AG20443 (cell line): ENCODE measurements at places on chromosomes 2 and 18.

DNA sequence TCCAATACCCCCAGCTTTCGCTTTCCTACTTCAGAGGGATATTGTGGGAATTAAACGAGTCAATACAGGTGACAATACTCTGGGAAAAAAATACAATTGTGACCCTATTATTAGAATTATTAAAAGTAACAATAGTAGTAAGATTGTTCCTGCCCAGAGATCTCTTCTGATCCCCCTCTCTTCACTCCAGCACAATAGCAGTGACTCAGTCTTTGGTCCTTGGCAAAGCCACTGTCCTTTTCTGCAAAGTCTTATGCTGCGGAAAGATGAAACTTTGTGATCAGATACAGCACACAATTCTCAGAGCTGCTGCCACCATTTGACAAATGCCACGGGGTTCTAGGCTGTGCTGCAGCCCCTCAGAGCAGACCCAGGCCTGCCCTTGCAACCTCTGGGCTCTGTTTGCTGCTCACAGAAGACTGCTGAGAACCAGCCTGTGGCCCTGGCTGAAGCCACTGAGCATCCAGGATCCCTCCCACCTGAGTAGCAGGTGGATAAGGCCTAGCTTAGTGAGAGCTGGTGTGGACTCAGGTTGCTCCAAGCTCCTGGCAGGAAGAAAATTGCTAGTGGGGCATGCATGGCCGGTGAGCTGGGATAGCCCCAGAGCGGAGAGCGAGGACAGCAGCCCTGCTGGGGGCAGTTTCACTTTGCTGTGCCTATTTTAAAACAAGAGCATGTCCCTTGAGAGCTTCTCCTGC lies 60.1 kb upstream of the ROCK2 start:
- no peak for DNase-seq

DNA sequence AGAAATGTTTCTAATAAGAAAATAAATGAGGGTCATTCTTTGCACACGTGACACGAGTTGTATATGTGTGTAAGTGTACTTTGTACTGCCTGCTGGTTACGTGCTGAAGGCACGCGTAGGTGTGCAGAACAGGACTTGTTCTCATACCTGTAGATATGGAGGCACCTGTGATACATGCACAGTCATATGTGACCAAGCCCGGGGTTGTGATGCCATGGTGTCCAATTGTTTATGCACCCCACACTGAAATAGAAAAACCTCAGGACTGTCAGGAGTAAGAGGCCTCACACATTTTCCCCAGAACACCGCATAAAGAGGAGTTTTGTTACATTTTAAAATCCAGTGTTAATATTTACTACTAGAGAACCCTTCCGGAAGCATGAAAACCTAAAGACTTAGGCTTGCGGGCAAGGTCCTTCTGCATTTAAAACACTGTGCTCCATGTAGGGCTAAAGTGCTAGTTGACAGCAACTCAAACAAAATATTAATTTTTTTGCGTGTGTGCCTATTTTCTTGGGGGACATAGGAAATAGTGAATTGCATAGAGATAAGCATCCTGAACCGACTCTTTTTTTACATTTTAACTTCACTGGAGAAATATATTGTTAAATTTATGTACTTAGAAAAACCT lies 9.3 kb downstream of the TSHZ1 start:
- DNase-seq: no peak

DNA sequence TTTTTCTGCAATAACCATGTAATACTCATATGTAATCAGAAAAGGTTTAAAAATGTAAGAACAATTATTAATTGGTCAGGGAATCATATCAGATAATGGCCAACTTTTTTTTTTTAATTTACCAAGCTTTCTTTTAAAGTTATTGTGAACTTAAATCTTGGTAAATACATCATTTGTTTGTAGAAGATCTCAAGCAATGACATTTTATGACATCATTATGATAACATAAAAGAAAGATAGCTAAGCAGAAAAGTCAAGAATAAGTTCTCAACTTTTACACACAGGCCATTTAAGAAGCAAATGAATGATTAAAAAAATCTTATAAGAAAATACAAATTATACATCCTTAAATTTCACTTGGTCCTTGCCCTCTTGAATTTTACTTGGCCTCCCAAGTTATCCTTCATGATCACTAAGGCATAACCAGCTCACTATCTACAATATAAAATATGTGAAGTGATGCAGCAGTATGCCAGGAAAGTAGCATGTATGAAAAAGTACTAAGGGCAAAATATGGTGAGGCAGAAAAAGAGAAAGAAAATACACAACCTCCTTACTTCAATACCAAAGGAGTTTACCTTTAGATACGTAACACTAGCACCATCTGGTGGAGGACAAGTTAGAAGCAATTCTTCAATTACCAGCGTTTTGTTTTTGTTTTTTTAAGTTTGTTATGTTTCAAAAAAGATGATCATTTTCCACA lies 116.6 kb downstream of the SRBD1 start:
- peak; percentile 54 for DNase-seq

GRCh38 chr2:63530704-63531279 lies 57.5 kb downstream of the WDPCP start:
- no peak for DNase-seq

GRCh38 chr18:21900605-21901352 lies 160.2 kb downstream of the MIB1 start:
- no peak for DNase-seq

DNA sequence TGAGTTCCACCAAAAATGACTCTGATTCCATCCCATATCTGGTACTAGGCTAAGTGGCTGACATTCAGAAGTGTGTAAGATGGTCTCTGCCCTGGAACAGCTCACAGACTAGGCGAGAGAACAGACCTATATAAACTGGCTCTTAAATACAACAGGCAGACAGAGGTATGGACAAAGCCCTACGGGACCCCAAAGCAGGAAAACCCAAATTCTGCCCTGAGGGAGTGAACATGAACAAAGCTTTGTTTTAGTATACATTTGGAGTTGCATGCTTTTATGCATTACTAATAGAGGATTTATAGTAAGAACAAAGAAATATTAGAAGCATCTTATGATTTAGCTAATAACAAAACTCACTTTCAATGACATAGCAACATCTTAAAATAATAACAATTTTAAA lies 25.1 kb downstream of the GDF7 start:
- DNase-seq: no peak

DNA sequence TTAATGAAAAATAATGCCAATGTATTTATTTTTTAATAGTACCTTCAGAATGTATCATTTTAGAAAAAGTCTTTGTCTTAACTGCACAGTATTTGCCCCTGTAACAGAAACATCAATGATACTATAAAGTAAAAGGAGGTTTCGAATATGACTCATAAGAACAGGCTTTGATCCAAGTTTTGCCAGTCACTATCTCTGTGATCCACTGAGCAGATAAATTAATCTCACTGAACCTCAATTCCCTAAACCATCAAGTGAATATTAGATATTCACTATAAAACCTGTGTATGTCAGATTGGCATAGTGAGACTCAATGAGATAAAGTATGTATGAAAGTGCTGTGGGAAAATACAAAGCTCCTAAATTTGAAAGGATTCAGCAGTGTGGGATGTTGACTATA lies 292.1 kb downstream of the EXOC6B start:
- DNase-seq: peak; percentile 11

DNA sequence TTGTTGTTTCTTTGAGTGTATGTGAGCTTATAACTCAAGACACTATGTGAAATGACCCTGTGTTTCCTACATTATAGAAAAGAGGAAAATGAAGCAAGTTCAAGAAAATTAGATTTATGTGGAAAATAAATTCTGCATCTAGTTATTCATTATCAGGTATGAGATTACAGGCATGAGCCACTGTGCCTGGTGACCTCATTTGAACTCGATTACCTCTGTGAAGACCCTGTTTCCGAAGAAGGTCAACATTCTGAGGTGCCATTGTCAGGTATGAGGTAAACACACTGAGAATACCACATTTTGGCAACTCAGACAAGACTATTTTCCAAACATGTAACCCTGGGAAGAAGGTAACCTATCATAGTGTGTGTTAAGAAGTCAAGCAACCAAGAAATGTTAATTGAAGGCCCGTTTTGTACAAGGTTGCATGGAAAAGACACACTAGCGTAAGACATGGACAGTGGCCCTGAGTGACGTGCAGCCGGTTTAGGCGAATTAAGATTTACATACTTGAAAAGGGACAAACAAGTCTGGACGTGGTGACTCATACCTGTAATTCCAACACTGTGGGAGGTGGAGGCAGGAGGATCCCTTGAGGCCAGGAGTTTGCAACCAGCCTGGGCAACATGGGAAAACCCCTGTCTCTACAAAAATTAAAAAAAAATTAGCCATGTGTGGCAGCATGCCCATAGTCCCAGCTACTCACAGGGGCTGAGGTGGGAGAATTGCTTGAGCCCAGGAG lies 186.6 kb downstream of the NEDD4L start:
- DNase-seq: no peak

DNA sequence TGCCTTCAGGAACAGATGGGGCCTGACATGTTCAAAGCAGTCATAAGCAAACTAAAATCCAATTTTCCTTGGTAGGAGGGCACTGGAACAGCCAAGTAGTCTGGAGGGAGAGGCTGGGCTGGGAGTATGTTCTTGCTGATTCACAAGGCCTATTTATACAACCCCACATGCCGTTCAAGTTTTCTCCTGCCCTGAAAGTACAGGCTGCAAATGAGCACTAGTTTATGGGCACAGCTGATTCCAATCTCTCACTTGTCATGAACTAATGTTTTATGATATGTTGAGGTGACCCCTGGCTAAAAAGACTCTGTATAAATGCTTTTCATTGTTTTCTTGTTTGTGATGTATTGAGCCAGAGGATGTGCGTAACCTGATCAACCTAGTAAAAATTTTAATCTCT lies 183.4 kb upstream of the SRD5A2 start:
- DNase-seq: no peak

DNA sequence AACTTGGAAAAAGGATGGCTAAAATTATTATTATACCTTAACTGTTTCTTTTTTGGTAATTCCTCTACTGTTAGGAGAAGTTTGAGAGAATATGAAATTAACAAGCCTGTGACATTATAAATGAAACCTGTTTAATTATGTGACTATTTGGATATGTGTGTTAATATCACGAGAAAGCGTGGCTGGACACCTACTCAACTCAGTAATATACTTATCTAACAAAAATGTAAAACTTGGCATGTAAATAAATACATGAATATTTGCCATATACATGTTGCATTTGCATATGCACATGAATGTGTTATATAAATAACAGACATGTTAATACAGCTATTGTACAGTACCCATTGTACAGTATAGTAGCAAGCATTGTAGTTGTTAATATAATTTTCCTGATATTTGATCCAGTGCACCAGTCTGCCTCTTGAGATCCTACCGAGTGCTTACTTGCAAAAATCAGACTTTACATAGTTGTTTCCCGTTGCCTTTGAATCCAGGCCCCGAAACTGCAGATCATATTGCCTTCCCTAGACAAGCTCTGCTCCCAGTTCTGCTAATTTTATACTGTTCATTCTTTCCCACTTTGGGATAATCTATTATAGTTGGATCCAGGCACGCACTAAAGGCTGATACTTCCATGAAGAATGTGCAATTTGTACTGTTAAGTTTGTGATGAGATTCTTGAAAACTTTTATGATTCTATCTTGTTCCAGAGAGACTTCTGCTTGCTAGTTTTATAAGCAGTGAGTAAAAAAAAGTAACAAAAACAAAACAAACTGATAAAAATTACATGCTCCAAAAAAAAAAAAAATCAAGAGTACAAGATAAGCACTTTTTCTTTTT lies 395.6 kb downstream of the ARHGAP15 start:
- DNase-seq: peak; percentile 19

GRCh38 chr2:42054714-42055430 lies 7.1 kb downstream of the PKDCC start:
- DNase-seq: no peak

GRCh38 chr2:140892911-140893637 lies 1237.7 kb downstream of the LRP1B start:
- DNase-seq: no peak

DNA sequence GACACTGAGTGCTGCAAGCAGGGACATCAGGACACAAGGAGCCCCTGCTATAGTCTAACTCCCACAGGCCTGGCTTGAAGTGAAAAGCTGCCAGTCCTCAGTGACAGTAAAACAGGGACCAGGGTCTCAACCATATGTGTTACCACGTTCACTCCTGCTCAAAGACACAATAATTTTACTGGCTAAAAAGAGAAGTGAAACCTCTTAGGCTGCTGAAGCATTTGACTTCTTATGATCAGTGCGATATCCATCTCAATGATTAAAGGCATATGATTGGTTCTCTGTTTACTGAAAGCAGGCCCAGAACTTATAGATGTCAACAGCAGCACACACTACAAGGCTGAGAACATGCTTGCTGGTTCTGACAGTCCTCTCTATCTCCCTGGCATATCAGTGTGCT lies 129.8 kb upstream of the LMAN1 start:
- DNase-seq: no peak

DNA sequence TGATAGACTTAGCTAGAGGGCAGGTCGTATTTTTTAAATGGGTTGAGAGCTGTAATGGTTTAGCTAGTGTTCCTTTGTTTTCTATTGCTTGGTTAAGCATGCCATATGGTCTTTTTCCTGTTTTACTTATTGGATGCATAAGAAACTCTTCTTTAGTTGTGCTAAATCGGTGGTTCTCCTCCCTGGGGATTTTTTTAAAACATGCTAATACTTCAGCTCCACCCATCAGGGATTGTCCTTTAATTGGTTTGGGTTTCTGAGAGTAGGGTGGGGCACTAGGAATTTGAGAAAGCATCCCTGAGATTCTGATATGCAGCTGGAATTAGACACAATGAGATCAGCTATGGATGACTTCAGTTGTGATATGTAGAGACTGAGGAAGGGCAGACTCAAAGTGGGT lies 497.2 kb downstream of the THSD7B start:
- no peak for DNase-seq

GRCh38 chr2:238458651-238459050 lies 31.9 kb downstream of the ASB1 start:
- peak; percentile 55 for DNase-seq

GRCh38 chr2:152549423-152549822 lies 167.8 kb downstream of the PRPF40A start:
- DNase-seq: no peak

DNA sequence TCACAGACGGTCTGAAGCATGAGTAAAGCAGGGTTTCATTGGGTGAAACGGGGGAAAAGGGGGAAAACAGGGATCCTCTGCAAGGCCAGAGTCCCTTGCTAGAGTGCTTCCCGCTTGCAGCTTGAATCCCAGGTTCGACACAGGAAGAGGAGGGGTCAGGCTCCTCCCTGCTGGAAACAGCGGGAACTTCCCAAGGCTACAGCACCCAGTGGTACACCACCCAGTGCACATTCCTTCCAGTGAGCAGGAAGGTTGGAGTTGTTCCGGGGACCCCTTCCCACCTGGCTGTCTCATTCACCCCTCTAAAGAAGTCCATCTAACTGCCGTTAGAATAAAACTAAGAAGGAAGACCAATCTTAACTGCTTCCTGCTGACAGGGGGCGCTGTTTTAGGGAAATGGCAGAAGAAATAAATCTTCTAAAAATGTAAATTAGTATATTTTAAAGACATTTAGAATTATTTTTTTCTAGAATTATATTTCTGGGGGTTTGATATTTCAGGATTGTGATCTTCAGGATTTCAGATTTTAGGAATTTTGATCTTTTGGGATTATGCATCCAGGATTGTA lies 230.9 kb downstream of the RBM43 start:
- no peak for DNase-seq

GRCh38 chr2:166384774-166385173 lies 9.0 kb upstream of the SCN9A start:
- DNase-seq: peak; percentile 22
